ENCODE measurements at places on chromosomes 1 and 21.

- peak; percentile 30 for DNase-seq
Observed at GRCh38 chr1:184753608-184754475, 816 bp downstream of the EDEM3 start.

DNA sequence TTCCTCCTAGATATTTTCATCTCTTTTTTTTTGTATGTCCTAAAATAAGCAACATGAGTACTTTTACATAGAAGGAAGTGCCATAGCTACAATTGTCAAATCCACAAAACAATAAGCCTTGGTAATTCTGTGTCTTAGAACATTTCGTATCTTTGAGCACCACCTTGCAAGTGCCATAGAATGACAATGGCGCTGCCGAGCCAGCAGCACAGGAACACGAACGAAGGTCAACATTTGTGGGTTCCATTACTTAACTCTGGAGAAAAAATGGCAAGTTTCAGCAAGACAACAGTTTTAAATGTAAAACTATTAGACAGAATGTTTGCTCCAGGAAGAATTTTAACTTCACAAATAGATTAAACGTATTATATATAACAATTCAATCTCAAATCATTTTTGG lies 222.1 kb downstream of the CHRM3 start:
- DNase-seq, result no peak

GRCh38 chr1:159892944-159893343 lies 7.0 kb downstream of the CFAP45 start:
- DNase-seq, result no peak

DNA sequence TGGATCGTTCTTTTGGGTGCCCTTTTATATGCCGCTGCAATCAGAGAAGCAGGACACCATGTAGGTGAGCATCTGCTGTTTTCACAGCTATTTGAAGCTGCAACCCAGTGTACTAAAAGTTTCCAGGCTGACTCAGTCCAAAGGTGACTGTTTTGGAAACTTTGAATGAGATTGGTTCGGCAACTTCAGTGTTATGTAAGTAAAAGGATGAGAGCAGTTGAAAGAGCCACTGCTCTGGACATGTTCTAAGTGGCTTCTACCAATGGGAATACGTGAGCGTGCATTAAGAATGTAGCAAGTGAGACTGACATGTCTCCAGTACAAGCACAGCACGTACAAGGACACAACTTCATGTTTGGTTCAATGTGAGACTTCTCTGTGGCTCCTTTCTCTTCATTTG lies 55.6 kb downstream of the DDR2 start:
- DNase-seq, result no peak

GRCh38 chr1:9078015-9078751 lies 8.7 kb upstream of the SLC2A5 start:
- DNase-seq, result no peak

DNA sequence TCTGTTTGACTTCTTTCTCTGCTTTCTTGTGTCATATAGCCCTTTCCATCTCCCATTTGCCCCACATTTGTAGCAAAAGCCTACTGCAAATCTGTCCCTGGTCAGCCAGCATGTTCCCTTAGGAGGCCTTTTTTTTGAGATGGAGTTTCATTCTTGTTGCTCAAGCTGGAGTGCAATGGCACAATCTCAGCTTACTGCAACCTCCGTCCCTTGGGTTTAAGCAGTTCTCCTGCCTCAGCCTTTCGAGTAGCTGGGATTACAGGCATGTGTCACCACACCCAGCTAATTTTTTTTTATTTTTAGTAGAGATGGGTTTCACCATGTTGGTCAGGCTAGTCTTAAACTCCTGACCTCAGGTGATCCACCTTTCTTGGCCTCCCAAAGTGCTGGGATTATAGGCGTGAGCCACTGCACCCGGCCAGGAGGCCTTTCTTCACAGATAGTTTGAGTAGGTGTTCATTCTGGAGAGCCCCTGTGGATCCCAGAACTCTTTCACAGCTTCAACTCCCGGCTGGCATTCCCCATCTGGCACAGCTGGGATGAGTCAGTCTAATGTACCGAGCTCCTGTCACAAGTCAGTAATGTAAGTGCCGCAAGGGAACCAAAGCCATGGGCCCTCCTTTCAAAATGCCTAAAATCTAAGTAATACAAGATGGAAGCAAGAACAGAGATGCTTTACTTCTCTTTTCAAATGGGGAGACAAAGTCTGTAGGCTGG lies 9.4 kb upstream of the NHLH1 start:
- no peak for DNase-seq

DNA sequence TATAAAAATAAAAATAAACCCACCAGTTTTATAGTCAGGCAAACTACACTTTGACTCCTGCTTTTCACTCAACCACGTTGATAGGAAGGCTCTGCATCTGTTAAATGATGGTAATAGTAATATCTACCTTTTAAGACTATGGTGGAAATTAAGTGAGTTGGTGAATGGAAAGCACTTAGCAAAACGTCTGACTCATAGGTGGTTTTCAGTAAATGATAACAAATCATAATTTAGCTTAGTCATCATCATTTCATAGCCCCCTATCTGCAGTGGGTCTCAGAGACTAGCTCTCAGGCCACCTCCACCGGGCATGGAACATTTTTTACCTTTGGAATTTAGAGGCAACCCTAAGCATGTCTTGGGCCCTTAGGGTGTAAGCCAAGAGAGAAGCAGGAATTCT lies 160.0 kb downstream of the PDE4B start:
- no peak for DNase-seq

DNA sequence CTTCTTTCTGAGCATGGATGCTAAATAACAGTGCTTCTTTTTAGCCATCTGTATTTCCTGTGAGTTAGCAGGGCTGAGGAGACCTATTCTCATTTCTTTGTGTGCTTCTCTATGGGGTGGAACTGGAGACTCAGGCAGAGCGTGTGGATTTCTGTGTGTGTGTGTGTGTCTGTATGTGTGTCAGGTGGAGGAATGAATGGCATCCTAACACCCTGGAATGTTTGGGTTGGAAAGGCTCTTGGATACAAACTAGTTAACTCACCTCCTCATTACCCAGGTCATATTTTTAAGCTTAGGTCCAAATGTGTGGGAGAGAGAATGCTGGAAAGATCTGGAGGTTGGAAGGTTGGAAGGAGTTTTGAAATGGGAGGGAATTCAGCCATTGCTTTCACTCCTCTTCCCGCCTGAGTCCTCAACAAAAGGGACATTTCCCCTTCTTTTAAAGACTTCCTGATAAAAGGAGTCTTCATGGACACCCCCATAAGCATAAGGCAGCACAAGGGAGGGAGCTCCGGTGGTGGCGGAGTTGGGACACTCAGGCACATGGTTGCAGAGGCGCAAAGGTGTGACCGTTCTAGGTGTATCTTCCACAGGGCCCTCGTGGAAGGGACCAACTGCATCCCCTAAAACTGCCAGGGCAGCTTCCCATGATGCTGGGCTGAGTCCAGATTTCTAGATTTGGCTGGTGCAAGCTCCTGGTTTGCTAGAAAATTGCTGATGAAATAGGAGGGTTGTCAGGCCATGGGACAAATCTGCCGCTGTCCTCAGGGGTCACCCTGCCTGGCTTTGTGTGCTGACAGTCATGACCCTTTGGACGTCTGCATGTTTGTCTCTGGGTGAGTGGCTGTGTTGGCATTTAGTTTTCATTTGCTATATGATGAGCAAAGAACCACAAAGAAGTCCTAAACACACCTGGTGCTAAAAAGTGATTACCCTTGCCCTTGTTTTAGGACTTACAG lies 37.6 kb downstream of the MTARC1 start:
- no peak for DNase-seq

GRCh38 chr1:198558402-198558801 lies 17.9 kb upstream of the ATP6V1G3 start:
- DNase-seq, result no peak

GRCh38 chr1:172383536-172383935 lies 36.9 kb upstream of the C1orf105 start:
- no peak for DNase-seq

DNA sequence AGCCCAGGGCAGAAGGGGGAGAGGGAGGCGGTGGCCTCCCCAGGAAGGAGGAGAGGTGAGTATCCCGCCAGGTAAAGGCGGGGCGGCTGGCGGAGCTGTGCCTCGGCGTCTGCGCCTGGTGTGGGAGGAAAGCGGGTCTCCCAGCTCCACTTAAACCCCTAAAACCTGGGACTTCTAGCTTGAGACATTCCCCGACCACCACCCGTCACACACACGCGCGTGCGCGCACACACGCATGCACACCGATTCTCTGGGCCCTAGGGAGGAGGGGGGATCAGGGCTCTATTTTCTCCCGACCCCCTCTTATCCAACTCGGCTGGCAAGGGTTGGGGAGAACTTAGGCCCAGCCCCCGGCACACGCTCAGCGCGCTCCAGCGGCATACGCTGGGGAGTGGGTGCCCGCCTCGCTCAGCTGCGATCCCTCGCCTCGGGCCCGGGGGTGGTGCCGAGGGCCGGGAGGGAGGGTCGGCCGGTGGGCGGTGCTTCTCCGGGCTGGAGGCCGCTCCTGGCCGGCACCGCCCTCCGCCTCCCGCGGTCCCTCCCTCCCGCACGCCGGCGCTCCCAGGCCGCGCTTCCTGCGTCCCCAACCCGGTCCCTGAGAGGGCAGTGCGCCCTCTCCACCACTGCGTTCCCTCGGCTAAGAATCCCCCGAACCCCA lies at the start of gene TMEM51:
TSS of gene TMEM51 (plus strand) at position 564 of the 658 bp plus-strand sequence. CDS start 61,341 bp downstream, outside the sequence.
- DNase-seq, result no peak

DNA sequence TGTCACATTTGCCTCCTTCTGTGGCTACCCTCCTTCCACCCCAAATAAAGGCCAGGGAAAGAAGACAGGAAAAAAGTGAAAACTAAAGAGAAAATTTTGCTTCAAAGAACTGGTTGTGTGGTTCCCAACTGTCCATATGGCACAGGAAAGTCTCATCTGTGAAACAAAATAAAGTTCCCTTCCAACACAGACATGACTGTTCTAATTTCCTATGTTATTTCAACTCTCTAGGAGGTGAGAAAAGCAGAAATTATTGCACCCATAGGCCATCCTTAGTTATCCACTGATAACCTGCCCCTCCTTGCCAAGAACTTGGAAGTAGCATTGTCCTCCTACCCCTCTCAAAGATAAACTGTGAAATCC lies 8.1 kb upstream of the RAB29 start:
- no peak for DNase-seq

- DNase-seq, result no peak
Observed at GRCh38 chr1:3557366-3557765, 53.9 kb downstream of the MEGF6 start.

DNA sequence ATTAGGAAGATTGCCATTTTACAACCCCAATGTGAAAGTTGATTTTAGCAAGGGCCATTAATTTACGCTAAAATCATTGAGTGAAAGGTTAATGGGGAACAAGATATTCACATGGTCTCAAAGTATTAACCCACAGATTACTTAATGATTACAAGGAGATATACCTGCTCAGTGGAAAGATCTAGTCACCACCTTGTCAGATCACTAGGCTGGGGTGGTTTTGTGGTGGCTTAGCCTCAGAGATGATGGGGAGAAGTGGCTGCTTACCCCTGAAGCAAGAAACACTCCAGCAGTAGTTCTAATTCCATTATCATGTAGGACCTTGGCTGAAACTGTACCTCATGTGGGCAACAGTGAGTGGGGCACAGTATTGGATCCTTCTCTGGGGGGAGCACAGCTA lies 20.1 kb upstream of the TRIM33 start:
- DNase-seq, result no peak

DNA sequence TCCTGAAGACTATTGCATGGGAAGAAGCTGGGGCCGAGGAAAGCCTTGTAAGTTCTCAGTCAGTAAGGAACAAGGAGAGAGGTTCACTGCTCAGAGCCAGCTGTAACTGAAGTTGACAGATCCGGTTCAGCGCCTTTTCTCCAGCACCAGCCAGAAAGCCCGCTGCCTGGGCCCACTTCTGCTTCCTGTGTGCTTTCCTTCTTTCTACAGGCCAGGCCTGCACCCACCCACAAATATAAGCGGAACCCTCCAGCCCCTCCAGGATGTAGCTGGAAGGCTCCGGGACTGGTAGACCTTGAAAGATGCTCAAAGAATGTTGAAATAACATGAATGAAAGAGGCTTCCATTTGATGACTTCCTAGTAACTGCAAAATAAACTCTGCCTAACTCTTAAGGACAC lies 38.8 kb downstream of the PARP1 start:
- no peak for DNase-seq

- DNase-seq, result no peak
Observed at GRCh38 chr1:246949956-246950355, 18.2 kb upstream of the AHCTF1 start.

DNA sequence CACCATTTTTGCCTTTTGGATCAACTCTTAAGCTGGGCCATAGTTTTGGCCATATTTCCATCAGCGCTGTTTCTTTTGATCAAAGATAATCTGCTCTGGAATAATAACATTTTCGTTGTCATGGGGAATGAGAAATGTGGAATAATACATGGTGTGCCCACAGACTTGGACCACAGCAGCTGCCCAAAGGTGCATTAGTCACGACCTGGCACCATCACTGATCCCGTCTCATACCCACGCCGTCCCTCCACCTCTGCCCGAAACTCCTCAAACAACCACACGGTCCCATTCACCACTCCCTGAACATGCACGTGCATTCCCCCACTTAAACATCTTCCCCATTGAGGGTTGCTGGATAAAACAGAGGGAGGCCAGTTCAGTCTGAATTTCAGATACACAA lies 76.9 kb downstream of the SLC66A1 start:
- no peak for DNase-seq
